ENCODE measurements at places on chromosomes 11 and 22. TPM values are rescaled to one million over a fixed set of nuclear protein-coding genes. Genes with fewer than 3 reads are reported as not detected.

DNA sequence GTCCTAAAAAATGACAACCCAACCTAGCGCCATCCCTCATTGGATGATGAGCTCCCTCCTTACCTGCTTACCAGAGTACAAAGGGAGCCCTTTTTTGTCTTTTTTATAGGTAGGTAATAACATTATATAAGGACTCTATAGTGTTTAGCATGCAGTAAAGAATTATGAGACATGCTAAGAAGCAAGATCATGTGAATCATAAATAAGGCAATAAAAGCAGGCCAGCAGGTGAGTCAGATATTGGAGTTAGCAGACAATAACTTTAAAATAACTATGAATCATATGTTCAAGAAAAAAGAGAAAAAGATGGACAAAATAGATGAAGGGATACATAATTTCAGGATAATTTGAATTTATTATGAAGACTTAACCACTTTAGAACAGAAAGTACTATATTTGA is 81.5 kb downstream of the GRK3 start:
- DNase-seq: peak; percentile 4

GRCh38 chr11:12968826-12969225 is 40.3 kb upstream of the RASSF10 start:
- no peak for DNase-seq

DNA sequence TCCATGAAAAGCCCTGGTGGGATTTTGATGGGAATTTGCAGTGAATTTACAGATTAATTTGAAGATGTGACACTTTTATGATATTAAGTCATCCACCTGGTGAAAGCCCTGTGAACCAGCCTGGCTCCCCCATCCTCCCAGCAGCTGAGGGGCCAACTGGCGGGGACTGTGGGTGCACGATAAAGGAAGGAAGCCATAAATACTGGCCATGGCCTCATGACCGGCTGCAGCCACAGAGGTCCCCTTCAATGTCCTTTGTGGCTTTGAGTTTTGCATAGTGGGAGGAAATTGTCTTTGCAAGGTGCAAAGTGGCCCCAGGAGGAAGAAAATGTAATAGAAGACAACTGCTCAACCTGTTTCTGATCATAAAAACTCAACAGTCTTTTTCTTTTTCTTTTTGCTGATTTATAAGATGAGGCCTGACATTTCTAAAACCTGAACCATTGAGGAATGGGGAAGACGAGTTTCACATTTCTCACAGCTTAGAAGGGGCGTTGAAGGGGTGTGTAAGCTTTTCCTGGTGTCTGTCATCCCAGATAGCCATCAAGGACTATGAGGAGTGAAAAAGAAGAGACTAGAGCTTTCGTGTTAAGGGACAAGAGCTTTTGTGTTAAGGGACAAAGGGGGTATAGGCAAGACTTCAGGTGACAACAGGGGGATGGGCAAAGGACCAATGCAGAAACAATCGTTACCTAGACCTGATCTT is 6.3 kb upstream of the NDUFV1 start:
- DNase-seq: no peak

GRCh38 chr22:36549033-36549432 is 20.1 kb upstream of the EIF3D start:
- DNase-seq: no peak

GRCh38 chr22:43471606-43472135 is 59.9 kb downstream of the MPPED1 start:
- DNase-seq: no peak

GRCh38 chr11:58926251-58926650 is 13.0 kb upstream of the GLYATL1 start:
- DNase-seq: no peak

DNA sequence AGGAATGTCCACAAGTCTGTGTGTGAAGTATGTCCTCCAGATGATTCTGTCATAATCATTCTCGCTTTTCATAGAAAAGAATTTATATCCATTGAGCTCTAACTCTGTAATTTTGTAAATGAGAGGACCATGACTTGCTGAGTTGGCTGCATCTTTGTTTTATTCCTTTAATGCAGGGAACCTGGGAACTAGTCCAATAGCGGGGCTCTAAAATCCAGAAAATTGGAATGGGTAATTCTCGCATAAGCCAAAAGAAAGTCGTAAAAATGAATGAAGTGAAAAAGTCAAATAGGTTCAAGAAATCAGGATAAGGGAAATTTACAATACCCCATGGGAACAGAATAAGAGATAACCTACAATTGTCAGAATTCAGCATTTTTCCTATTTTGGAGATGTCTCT is 232.5 kb downstream of the RAB38 start:
- no peak for DNase-seq

- DNase-seq: no peak
Observed at GRCh38 chr11:62600367-62601121, 1.1 kb downstream of the MTA2 start.

DNA sequence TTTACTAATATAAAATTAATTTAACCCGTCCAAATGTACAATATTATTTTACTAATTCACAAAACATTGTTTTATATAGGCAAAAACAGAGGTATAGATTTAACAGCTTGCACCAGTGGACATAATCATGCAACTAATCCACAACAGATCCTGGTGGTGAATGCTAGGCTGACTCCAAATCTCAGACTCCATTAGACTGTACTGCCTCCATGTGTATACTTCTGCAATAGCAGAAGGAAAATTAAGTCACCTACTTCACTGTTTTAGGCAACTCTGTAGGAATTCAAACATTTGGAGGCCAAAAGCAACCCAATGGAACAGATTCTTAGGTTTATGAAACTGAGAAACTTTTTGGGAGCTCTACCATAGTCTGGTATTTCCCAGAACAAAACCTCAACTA is 30.0 kb upstream of the RAB39A start:
- peak; percentile 51 for DNase-seq

- DNase-seq: no peak
Observed at GRCh38 chr11:96081561-96081960, 157.7 kb upstream of the MTMR2 start.

GRCh38 chr11:111500481-111500880 is 11.7 kb downstream of the BTG4 start:
- no peak for DNase-seq

DNA sequence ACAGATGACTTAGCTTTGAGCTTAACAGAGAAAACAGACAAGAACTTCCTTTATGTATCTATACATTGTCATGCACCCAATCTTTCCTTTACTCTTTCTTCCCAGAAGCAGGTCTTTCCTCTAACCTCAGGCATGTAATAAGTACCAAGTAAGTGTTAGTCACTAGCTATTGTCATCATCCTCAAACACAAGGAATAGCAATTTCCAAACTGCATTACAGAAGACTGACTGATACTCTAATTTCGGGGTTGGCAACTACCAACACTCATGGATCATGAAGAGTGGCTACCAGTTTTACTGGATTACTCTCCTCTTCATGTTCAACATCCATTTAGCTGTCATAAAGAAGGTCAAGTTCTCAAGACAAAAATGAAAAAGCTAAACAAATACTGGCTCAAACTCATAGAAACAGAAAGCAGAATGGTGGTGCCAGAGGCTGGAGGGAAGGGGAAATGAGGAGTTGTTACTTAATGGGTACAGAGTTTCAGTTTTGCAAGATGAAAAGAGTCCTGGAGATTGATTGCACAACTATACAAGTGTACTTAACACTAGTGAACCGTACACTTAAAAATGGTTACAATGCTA is 111.6 kb downstream of the SIK3 start:
- DNase-seq: peak; percentile 79

SYT8 gene
- total RNA-seq: not detected

PHLDB1 gene
- total RNA-seq: 66.8 TPM

LRRC56 gene
- 0.34 TPM for total RNA-seq
